ENCODE measurements at places on chromosomes 4 and X.

- no peak for DNase-seq
Measured at GRCh38 chr4:38290366-38290765, 330.2 kb downstream of the PTTG2 start.

DNA sequence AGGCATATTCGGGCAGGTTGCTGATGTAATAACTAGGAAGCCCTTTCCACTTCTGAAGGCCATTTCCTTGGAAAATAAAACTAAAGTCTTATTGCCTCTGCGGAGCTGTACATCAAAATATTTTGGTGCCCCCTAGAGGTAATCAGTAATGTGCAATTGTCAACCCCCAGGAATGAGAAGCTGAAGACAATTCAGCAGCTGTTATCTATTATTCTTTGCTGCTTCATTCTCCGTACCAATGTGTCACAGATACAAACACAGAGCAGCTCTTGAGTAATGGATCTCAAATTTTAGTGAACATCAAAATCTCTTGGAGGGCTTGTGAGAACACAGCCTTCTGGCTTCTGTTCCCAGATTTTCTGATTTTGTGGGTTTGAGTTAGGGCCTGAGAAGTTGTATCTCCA is 3.5 kb upstream of the SLIT2 start:
- peak; percentile 46 for DNase-seq

- peak; percentile 59 for DNase-seq
Measured at GRCh38 chrX:119638725-119639471, 32.7 kb upstream of the NKRF start.

DNA sequence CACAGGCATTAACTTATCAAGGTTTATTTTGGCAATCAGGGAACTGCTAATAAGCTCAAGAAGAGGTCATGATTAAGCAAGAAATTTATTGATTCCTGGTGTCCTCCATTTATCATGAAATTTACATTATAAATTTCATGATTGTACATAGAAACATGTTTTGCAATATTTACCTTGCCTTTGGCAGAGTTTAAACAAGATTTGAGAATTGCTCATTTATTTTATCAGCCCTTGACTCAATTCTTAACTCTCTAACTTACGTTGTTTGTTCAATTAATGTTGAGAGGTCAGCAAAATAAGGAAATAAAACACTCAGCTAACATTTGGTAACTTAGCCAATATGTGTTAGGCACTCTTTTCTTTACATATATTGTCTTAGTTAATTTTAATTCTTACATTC is 286.6 kb downstream of the SLC7A11 start:
- DNase-seq: no peak

- DNase-seq: no peak
Measured at GRCh38 chr4:42750856-42751255, 94.0 kb upstream of the ATP8A1 start.

DNA sequence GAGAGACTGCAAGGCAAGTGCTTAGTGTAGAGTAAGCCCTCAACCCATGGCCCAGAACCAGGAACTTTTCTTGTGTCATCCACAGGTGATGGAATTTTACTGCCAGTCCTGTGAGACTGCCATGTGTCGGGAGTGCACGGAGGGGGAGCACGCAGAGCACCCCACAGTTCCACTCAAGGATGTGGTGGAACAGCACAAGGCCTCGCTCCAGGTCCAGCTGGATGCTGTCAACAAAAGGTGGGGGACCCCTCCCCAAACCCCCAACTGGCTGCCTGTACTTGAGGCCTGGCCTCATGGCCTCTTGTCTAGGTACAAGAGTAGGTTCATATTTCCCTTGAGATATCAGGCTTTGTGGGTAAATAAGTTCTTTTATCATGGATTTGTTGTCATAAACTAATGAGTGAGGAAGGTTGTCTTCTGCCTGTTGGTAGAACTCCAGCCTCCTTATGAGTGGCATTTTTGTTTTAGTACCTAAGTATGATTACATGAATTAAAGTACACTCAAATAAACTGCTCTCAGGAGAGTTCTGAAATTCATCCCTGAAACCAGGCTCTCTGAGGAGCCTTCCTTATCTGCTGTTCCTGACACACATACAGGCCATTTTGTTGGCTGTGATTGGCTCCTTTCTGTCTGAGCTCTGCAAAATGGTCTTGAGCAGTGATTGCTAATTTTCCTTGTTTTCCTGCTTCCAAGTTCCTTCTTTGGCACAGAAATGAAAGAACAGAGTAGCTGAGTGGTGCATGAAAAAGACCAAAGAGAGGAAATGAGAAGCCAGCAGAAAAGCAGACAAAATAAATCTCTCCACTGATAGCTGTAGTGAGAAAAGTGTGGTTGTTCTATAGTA is 51.4 kb upstream of the MND1 start:
- no peak for DNase-seq

DNA sequence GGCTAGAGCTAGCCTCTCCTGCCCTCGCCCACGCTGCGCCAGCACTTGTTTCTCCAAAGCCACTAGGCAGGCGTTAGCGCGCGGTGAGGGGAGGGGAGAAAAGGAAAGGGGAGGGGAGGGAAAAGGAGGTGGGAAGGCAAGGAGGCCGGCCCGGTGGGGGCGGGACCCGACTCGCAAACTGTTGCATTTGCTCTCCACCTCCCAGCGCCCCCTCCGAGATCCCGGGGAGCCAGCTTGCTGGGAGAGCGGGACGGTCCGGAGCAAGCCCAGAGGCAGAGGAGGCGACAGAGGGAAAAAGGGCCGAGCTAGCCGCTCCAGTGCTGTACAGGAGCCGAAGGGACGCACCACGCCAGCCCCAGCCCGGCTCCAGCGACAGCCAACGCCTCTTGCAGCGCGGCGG is at the start of gene AR:
TSS of gene AR (plus strand) at position 204 of the 400 bp plus-strand sequence. CDS start 1,126 bp downstream, outside the sequence.
- DNase-seq: peak; percentile 14

- DNase-seq: peak; percentile 60
Measured at GRCh38 chr4:56530269-56531148, 24.9 kb downstream of the ARL9 start.

DNA sequence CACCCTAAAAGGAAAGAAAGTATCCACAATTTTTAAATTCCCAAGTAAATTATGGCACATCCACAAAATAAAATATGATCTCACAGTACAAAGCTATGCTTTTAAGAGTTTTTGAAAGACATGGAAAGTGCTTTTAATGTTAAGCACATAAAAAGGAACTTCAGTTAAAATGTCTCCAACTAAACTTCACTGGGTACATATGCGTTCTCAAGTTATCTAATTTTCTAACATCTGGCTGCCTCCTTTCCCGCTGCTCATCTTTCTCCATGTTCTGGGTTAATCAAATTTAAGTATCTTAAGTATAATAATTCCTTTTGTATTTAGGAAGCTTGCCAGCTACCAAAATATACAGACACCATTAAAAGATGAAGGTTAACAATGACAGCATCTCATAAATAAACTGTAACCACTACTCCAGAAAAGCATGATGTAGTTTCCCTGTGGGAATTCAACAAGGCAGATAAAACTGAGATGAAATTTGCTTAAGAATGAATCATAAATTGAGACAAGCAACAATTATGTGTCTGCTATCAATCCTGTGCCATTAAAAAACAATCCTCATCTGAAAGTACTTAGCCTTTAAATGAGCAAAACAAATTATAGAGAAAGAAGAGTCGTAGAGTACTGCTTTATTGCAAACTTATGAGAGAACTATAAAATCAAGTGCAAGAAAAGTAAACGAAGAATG is 25.1 kb downstream of the PRSS12 start:
- DNase-seq: no peak

GRCh38 chr4:141573678-141574077 is 62.7 kb upstream of the IL15 start:
- no peak for DNase-seq

- no peak for DNase-seq
Measured at GRCh38 chrX:6678313-6678712, 143.4 kb upstream of the VCX3A start.

DNA sequence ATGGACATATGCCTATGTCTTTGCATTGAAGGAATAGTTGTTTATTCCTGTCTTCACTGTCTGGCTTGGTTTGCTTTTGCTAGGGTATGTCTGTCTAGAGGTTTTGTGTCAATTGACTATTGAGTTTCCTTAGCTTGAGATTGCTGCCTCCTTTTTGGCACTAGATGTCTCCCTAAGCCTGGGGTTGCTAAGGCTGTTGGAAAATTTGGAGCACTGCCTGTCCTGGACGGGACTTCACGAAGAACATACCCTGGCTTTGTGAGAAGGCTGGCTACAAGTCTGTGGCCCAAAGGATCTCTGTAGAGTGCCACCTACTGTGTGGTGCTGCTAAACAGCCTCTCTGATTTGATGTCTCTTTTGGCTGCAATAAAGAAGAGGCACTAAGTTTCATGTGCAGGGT is 183.8 kb upstream of the NUDT10 start:
- no peak for DNase-seq

GRCh38 chr4:181688432-181688831 is 554.8 kb upstream of the TENM3 start:
- no peak for DNase-seq

- no peak for DNase-seq
Measured at GRCh38 chr4:147864607-147865006, 132.7 kb downstream of the ARHGAP10 start.

DNA sequence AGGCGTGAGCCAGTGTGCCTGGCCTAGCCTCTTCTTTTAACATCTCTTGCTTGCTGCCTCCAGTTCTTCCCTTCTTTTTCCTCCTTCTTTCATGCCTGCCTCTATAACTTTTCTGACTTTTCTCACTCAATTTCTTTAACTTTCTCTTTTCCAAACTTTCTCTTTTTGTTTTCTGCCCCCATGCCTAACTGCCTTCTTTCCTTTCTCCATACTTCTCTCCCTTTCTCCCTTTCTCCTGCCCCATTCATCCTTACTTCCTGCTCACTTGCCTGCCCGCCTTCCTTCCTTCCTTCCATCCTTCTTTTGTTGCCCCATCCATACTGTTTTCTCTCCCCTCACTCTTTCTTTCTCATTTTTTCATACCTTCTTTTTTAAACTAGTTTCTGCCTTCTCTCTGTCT is 105.2 kb downstream of the RBMX2 start:
- no peak for DNase-seq

DNA sequence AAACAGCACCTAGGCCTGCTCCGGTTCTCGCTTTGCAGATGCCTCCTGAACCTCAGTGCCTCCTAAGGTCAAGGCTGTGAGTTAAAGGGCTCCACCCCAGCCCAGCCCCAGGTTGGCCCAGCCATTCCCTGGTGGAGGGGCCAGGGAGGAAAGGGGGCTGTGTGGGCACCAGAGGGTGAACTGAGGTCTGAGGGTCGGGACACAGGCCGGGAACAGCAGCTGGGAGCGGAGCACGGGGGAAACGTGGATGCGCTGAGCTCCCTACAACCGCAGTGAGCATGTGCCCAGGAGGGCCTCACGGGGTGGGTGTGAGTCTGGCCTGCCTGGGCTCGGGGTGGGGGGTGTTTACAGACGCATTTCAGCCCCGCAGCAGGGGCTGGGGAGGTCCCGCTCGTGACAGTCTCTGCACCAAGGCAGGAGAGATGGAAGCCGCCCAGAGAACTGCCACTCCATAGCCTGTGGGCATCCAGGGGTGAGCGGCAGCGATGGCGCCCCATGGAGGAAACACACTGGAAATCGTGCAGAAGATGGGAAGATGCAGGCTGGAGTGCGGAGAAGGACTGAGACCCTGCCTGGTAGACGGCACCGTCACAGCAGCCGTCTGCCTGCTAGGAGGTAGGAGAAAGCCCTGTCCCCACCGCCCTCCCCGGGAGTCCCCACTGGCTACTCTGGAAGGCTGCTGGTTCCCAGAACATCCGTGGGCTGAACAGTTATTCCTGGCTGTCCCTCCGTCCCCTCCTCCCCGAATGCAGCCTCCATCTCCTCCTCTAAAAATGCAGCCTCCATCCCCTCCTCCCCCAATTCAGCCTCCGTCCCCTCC is 9.9 kb upstream of the SLC25A6 start:
- no peak for DNase-seq

DNA sequence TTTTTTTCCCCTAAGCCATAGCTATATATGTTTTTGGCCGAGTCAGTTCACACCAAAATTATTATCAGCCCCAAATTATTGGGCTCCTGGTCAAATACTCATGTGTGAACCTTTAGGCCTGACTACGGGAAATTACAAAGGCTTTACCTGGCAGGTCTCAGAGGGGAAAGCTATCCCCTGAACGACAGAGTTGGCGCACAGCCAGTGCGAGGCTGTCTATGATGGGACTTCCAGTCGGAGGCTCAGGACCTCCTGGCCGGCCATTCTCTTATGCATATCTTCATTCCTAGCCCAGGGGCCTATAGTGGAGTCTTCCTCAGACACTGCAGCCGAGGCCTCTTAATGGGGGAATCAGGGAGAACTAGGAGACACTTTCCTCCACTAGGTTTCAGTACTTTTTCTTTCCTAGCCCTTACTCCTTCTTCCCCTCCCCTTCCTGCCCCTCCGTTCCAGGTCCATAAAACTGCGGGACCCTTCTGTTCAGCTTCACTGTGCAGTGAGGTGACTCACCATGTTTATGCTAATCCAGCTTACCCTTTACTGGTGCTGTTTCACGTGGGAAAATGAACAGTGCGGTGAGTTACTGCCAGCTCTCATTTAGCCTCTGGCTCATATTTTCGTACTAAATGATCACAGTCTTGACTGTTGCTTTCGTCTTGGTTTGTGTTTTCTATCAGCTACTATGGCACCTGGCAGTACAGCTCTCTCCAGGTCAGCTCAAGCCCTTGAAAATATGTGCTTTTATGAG is 533.9 kb downstream of the FSTL5 start:
- no peak for DNase-seq

DNA sequence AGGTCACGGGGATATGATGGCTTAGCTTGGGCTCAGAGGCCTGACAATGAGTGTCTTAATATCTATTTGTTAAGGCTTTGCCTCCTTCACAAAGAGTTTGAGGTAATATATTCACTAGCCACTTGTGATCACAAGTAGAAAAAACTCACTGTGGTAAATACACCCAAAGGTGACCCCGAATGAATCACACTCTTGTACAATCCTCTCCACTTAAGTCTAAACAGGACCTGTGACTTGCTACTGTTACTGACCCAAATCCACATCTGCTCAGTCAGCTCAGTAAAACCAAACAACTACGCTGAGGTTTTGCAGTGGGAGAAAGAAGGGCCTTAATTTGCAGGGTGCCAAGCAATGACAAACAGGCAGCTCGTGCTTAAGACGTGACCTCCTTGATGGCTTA is 223.8 kb upstream of the MAGEC2 start:
- DNase-seq: no peak

DNA sequence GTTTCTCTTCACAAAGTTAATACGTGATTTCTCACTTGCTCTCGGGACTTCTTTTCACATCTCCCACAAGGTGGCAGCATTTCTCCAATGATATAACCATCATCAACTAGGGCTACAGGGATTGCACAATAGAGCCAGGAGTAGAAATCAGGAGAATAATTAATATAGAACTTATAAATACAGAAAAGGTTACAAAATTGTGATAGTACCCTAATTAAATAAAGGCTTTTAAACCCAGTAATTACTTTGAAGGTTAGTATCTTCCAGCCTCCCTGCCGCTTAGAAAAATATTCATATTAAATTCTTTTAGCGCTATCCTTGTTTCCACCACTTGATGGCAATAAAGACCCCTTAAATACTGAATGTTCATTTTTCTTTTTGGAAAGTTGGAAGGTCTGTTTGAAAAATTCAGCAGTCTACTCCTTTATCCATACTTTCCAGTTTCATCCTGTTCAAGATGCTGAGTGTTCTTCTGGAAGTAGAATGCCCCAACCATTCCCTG is 65.8 kb downstream of the RASGEF1B start:
- DNase-seq: peak; percentile 92

- DNase-seq: no peak
Measured at GRCh38 chr4:85732124-85732523, 257.2 kb downstream of the ARHGAP24 start.

GRCh38 chr4:25524663-25525062 is 131.0 kb upstream of the SLC34A2 start:
- DNase-seq: no peak

- DNase-seq: no peak
Measured at GRCh38 chrX:149259241-149259640, 245.9 kb downstream of the IDS start.

- DNase-seq: no peak
Measured at GRCh38 chr4:140691369-140691768, 64.8 kb downstream of the TBC1D9 start.

Data from inflammatory macrophage treated with lipopolysaccharide for 1 hour (primary cell).